ENCODE measurements at places on chromosomes 6 and 20.

DNA sequence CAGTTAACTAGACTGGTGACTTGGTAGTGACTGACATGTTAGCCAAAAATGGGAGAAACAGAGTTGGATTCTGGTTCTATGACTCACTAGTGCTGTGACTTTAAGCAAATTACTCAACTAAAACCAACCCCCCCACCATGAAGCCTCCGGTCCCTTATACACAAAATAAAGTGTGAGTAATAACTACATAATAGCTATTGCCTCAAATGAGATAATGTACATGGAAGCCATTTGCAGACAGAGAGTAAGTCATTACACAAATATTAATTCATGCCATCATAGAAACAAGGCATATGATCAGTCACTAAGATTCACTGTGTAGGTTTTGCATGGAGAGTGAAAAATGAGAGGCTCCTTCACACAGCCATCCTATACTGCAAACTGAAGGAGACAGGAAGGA lies 111.9 kb downstream of the HIVEP2 start:
- DNase-seq = no peak

- DNase-seq = no peak
These were observed 1.8 kb downstream of the FOXO3 start for GRCh38 chr6:108562503-108562993.

DNA sequence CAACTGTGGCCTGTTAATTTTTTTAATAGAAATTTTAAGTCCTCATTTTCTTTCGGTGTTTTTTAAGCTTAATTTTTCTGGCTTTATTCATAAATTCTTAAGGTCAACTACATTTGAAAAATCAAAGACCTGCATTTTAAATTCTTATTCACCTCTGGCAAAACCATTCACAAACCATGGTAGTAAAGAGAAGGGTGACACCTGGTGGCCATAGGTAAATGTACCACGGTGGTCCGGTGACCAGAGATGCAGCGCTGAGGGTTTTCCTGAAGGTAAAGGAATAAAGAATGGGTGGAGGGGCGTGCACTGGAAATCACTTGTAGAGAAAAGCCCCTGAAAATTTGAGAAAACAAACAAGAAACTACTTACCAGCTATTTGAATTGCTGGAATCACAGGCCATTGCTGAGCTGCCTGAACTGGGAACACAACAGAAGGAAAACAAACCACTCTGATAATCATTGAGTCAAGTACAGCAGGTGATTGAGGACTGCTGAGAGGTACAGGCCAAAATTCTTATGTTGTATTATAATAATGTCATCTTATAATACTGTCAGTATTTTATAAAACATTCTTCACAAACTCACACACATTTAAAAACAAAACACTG lies 10.1 kb downstream of the HFE start:
- no peak for DNase-seq

DNA sequence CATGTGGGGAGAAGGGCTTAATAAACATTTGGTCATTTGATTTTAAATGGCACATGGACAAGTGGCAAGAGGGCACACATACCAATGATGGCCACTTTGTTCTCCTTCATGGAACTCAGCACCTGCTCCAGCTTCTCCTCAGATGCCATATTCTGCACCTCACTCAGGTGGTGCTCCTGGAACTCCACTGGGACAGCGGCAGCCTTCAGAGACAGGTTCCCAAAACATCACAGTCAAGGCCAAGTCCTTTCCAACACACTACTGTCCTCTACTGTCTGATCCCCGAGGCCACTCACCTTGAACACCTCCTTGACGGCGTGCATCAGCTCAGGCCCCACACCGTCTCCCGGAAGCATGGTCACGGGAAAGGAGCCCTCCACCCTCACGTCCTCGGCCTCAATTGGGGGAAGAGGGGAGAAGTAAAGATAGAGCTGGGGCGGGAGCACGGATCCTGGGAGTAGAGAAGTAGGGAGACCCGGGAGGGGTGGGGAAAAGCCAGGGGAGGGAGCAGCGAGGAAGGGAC lies 591 bp downstream of the IDH3B start:
- DNase-seq = no peak

DNA sequence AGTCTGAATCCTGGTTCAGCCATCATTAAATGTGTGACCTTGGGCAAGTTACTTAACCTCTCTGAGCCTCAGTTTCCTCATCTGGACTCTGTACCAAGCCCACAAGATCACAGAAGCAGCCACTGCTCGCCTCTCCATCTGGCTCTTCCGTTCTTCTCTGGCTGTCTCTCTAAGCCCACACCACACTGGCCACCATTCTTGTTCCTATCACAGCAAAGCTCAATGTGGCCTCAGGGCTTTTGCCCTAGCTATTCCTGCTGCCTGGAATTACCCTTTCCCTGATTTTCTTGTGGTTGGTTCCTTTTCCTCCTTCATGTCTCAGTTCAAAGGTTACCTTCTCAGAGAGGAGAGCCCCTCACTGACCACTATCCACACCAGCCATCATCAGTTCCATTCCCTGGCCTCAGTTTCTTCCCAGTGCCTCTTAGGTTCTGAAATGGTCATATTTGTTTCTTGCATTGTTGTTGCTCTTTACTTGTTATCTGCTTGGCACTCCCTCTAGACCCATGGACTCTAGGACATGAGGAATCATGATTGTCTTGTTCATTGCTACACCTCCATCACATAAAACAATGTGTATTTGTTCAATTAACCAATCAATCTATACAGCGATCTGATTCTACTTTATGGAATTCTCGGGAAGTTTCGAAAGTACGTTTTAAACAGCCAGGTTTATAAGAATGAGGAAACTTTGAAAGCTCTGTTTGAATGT lies 56.5 kb upstream of the PTPN1 start:
- no peak for DNase-seq

DNA sequence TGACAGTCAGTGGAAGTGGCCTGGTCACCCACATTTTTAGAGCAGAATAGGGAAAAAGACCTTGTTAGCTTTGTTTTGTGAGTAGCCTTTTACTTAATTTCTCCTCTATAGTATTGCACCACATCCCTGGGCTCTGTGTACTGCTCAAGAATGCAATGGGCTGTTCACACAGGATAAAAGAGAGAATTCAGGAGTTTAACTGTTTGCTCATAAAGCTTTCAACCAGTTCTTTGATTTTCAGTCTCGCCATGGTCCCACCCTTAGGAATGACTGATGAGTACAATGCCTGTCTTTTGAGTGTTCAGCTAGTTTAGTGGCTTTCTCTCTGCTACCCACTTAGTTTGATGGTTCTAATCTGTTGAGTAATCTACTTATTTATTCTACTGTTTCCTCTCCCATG lies 129.7 kb downstream of the PLG start:
- DNase-seq = no peak

- no peak for DNase-seq
These were observed 28.9 kb upstream of the PNRC1 start for GRCh38 chr6:89051676-89052075.

DNA sequence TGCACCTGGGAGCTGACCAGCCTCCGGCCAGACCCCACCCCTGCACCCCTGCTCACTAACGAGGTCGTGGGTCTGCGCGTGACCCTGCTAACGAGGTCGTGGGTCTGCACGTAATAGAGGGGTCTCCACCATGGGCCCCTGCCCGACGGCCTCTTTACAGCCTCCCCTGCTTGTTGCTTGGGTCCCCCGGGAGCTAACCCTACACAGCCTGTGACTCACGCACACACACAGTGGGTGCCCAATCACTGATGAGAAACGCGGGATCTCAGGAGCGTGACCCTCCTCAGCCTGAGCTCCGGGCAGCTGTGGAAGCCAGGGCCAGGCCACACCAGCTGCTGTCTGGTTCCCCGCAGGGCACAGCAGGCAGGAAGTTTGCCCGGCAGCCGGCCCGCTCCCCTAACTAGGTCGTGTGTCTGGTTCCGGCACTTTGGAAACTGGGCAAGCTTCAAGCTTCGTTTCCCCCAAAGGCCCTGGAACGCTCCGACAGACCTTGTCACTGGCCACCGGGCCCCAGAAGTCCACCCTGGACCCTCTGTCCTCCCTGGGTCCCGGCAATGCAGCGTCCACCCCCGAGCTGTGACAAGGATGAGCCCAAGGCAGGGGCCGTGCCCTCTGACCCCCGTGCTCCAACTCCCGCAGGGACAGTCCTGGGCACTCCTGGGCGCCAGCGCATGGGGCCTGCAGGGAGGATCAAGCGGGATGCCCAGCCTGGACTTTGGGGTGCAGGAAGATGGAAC lies 767 bp downstream of the PTK6 start:
- DNase-seq = no peak

DNA sequence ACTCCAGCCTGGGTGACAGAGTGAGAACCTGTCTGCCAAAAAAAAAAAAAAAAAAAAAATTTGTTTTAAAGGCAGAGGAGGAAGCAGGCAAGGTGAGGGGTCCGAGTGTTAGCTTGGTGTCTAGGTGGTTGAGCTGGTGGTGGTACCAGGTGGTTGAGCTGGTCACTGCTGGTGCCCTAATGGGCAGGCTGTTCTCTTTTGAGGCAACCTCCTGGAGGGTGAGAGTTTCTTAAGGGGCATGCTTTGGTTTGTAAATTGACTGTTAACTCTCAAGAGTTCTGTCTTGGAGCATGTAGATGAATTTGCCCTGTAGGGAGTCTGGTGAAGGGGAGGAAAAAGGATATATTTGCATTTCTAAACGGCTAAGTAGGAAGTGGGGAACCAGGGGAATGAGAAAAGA lies 52.7 kb downstream of the BANF2 start:
- no peak for DNase-seq

DNA sequence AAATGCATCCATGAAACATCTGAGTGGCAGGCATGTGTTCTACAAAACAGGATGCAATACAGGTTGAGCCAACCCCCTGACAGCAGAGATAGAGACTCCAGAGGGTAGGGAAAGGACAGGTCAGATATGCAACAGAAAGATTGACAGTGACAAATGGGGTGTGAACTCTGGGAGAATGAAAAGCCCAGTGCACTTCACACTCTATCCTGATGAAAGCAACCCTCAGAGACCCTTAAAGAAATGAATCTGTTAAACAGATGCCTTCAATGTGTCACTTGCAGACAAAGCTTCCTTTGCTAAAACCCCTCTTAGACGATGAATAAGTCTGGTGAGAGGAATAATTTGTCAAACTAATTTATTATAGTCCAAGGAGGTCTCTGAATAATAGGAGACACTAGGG lies 89.9 kb downstream of the RFPL4B start:
- DNase-seq = no peak

DNA sequence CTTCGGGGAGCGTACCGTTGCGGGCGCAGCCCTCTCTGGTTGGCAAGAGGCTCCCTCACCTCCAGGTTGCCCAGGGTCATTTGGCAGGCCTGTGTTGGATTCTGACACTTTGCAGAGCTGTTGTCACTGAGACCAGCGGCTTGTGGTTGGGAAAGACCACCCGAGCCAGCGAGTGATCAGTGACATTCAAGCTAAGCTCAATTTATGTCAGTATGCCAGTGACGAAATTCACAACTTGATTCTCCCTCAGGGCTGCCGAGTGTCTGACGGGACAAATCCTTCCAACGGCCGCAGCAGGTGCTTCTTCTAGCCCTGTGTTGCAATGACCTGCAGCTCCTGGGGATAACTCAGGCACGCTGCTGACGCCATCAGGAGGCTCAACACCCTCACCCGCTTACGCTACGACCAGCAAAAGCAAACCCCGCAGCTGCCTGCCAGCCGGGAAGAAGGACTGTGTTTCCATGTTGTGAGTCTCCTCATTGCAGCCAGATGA lies 16.9 kb upstream of the SLC22A2 start:
- no peak for DNase-seq

GRCh38 chr6:33018904-33019303 lies 9.5 kb upstream of the HLA-DOA start:
- DNase-seq = peak; percentile 38

DNA sequence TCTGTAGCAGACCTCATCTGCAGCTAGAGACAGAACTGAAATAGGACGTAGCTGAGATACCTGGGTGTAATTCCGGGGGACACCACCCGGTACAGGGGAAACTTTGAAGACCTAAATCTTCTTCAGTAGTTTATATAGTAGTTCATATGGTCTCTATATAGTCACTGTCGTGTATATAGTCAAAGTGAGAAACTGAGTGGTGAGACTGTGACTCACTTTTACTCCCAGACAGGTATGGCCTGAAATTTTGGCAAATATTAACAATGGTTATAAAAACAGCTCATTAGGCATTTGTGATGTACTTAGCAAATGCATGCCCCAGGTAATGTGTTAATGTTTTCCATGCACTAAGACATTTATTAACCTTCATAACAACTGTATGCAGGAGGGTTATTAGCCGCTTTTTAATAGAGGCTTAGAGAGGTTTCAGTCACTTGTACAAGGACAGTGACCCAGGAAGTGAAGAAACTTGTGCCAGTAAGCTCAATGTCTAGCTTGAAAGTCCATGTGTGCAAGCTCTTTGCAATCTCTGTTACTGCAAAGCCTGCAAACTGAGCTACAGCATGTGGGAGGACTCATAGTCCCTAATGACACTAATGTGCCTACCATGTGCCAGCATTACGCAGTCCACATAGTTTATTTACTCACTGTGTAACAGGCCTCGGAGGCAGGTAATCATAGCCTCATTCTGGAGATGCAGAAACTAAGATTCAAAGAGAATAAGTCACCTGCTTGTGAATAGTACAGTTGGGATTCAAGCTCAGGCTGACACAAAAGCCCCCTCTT lies 165.4 kb upstream of the CHD6 start:
- DNase-seq = peak; percentile 9

DNA sequence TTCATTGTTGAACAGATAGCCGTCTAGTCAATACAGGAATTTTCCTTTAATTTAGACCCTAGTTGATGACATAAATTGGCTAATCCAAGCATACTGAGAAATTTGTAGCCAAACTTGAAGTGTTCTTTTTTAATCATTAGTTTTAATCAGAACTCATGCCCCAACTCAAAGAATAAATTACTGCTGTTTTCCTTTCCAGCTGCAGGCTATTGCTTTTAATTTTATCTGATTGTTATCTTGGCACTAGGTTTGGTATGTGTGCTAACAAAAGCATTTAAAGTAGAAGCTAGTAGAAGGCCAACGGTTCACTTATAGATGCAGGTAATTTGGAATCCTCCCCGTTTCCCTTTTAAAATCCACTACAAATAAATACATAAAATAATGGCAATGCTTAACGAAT lies 188.5 kb downstream of the CD109 start:
- DNase-seq = no peak

DNA sequence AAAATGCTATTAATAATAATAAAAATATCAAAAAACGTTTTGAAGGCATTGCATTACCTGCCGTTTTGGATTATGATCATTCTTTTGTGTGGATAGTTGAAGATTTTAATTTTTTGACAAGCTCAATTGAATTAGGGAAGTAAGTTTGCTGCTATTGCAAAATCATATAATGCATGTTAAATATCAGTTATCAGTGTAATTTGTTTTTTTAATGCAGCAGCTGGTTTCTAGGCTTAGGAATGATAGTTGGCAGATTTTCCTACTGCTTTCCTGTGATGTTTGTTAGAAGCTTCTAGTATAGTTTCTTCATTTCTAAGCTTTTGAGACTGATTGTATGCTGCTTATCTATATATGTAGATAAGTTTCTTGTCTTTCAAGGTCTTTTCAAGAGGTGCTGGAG lies 99.0 kb downstream of the JARID2 start:
- DNase-seq = no peak
